ENCODE measurements at places on chromosomes 16 and 17.

GRCh38 chr16:79754501-79754900 lies 154.0 kb upstream of the MAF start:
- no peak for DNase-seq

DNA sequence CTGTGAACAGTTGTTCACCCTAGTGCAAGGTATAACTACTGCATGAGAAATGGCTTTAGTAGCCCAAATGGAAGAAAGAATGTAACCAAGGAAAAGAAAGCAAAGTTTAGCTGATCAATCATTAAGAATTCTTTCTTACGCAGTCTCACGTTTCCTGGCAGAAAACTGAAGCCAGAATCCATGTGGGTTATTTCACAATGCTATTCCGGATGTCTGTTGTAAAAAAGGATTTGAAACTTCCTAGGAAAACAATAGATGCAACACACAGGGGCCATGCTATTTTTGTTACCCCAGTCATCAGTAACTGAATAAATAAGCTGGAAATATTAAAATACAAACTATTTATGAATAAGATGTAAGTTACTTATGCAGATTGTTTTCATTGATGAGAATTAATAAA lies 802.5 kb downstream of the CDH8 start:
- no peak for DNase-seq

DNA sequence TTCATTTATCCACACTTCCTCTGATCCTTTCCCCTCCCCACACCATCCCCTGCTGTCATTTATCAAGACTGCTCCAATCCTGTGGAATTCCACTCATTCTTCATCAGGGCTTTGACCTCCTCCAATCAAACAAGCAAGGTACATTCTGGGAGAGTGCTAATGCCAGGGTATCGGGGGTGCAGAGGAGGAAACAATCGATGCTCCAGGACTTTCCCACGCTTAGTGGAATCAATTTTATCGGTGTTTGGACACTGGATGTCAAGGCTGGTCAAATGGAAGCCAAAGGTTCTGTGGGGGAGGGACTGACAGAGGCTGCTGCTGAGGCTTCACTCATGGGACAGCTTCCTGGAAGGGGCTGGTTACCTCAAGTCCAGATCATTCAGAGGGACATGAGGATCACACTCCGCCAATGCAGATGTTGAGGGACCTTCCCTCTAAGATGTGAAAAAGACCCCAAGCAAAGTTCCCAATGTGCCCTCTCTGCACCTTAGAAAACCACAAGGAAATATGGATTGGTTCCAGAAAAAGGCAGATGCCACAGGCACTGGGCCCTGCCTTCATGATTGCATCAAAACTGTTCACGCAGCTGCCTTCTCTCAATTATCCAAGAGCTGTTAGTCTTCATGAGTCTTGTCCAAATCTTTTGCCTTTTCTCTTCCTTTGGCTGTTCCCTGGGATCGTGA lies 44.7 kb upstream of the SOX9 start:
- no peak for DNase-seq

DNA sequence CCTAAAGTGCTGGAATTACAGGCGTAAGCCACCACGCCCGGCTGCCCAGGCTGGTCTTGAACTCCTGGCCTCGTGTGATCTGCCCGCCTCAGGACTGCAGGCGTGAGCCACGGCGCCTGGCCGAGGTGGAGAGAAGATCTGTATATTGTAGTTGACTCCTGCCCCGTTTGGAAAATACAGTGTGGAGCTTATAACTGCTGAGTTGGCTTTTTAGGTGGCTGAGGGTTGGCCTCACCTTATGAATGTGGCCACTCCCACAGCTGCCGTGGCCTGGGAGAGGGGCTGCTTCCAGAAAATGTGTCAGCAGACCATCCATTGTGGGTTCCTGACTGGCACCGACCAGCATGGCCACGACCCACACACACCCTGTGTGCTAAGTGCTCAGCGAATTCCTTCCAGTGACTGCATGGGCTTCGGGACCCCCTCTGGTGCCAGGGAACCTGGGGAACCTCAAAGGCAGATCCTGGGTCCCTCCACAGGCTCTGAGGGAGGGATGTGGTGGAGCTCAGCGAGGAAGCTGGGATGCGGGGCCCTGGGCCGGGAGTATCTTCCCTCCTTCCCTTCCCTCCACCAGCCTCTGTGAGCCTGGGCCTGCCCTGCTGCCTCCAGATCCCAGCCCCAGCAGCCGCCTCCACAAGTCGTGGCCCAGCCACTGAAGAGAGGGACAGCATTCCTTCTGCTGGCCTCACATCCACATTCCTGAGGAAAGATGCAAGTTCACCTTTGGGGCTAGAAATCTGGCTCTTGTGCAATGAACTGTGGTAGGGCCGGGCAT lies 10.9 kb upstream of the RAB11FIP3 start:
- no peak for DNase-seq

- DNase-seq: peak; percentile 87
Observed at GRCh38 chr17:82328141-82328993, 5.2 kb downstream of the SECTM1 start.

- DNase-seq: no peak
Observed at GRCh38 chr16:4372001-4372577, 441 bp downstream of the VASN start.

GRCh38 chr17:14580499-14580898 lies 279.6 kb downstream of the HS3ST3B1 start:
- DNase-seq: no peak

DNA sequence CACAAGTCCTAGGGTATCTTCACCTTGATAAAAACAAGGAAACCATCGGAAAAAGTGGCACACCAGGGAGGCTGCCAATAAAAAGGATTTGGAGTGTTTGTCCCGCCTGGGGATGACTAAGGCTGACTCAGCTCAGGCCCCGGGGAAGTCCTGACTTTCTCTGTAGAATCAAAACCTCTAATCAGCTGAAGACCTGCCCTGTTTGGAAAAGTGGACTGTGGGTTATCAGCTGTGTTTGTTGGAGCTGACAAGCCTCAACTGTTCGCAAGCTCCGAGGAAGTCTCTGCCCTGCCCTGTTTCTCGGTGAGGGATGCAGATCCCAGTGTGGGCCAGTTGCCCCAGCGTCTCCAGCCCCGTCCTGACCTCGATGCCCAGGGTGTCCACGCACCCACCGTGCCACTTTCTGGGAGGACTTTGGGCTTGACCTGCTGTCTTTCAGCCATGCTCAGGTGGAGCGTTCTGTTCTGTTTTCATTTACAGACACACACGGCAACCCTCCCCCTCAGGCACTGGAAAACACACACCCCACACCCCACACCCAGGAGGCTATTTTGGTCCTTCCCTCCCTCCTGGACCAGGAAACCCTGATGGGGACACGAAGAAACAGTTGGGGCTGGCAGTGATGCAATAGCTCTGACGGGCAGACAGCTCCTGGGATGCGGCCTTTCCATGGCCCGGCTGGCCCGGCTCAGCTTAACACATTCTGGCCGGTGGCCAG lies 27.6 kb upstream of the PITPNA start:
- DNase-seq: peak; percentile 71

GRCh38 chr16:66873685-66874055 lies 6.6 kb upstream of the PDP2 start:
- DNase-seq: no peak

- no peak for DNase-seq
Observed at GRCh38 chr17:48629411-48629759, 3.2 kb upstream of the HOXB9 start.

DNA sequence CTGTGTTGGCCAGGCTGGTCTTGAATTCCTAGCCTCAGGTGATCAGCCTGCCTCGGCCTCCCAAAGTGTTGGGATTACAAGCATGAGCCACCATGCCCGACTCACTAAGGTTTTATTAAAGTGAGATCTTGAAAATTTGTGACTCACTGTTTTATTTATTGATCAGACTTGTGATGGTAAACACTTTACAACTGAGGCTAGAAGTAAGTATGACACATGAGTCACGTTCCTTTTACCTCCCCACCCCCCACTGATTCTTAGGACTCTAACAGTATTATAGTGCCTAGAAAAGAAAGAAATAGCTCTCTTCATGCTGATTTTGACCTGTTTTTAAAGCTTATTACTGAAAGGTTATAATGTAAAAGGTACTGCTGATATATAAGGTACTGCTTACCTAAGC lies 160.6 kb downstream of the TANC2 start:
- DNase-seq: no peak

GRCh38 chr17:82287013-82287867 lies 13.7 kb upstream of the CSNK1D start:
- peak; percentile 52 for DNase-seq

DNA sequence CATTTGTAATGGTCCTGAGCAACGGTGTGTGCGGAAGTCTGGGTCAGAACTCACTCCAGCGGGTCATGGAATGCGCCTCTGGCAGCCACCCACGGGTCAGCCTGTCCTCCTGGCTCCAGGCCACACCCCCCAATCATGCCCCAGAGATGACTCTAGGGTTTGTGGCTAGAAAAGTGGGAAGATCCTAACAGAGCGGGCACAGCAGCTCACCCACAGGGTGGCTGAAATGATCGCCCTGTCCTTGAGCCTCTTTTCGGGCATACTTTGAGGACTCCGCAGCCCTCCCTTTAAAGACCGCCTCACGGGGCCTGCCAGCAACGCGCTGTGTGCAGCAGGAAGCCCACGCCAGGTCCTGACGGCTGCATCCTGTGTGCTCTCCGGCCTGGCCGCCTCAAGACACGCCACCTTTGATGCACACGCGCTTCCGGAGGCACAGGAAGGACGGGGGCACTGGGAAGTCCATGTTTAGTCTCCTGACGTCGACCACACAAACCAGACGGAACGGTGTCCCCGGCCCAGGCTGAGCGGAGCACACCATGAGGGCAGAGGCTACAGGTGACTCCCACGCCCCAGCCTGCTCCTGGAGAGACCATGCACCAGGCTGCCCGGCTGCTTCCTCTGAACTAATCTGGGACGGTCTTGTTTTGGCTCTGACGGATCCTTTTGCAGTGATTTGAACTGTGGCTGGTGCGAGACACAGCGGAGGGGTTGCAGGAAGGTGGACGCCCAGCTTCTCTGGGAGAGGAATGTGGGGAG lies 92.9 kb downstream of the TBC1D16 start:
- DNase-seq: peak; percentile 14

GRCh38 chr16:67541391-67542263 lies 13.0 kb downstream of the RIPOR1 start:
- peak; percentile 5 for DNase-seq

GRCh38 chr16:66359012-66359411 lies 7.5 kb upstream of the CDH5 start:
- DNase-seq: no peak

- peak; percentile 32 for DNase-seq
Observed at GRCh38 chr16:86761111-86762031, 183.0 kb downstream of the FOXL1 start.

- peak; percentile 28 for DNase-seq
Observed at GRCh38 chr17:46047398-46047797, 48.3 kb downstream of the STH start.

Data from transverse colon (tissue), 4 donors.